Mesenchymal stem cell (in vitro differentiated cells and primary cell): ENCODE measurements at places on chromosomes 5 and 9.

GRCh38 chr5:91418158-91418557, 35.0 kb upstream of the ARRDC3 start:
- peak; percentile 12 for DNase-seq

- peak; percentile 40 for DNase-seq
Measured at GRCh38 chr5:9245071-9245470, 300.8 kb downstream of the SEMA5A start.

DNA sequence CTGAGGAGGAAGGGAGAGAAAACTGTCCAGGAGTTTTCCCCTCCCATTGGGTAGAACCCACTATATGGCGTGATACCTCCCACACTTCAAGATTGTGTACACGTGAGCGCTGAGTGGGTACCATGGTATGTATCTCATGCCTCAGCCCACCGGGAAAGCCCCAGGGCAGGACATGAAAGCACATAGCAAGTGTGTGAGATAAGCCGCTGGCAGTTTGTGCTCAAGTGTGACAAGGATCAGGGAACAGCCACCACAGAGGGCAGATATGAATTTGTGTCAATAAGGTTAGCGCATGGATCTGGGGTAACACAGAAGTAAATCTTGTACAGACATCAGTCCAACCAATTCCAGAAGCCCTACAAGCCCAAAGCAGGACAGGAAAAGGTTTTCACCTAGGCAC, 42.6 kb upstream of the NAA35 start:
- DNase-seq, result no peak

- DNase-seq, result peak; percentile 53
Measured at GRCh38 chr5:137752905-137753690, 1.1 kb downstream of the HNRNPA0 start.

GRCh38 chr5:176438959-176439757, 9.0 kb upstream of the FAF2 start:
- DNase-seq, result peak; percentile 96

DNA sequence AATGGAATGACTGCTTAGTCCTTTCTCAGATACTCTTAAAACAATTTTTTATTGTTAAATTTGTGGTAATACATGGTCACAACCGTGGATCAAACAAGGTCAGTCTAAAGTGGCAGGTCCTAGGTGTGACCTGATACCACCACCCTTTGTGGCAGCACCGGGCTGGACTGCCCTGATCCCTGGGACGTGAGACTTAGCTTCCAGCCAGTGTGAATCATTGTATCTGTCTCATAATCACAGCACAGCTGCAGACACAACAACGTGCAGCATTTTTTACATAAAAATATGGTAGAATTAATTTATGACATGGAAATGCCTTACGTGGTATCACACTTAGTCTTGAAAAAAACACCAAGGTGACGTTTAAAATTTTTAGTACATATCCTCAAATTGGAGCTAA, 7.8 kb downstream of the TOR1B start:
- DNase-seq, result no peak

GRCh38 chr9:78023003-78023741, 8.4 kb downstream of the GNAQ start:
- peak; percentile 83 for DNase-seq

- no peak for DNase-seq
Measured at GRCh38 chr5:173501271-173501670, 115.2 kb downstream of the BOD1 start.

- no peak for DNase-seq
Measured at GRCh38 chr9:2085716-2086115, 70.6 kb downstream of the SMARCA2 start.

GRCh38 chr9:37370968-37371563, 51.4 kb upstream of the GRHPR start:
- no peak for DNase-seq

- no peak for DNase-seq
Measured at GRCh38 chr5:33179301-33179700, 261.5 kb upstream of the TARS1 start.

DNA sequence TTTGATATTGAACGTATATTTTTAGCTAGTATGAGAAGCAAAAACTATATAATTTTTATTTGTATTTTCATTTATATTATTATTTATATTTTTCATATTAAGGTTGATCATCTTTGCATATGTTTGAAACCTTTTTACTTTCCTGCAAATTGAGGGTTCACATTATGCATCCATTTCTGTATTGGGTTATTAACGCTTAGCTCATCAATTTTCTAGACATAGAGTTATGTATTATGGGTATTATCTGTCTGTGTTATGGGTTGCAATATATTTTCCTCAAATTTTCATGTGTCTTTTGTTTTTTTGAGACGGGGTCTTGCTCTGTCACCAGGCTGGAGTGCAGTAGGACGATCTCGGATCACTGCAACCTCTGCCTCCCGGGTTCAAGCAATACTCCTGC, 2377.0 kb upstream of the WWC1 start:
- no peak for DNase-seq

DNA sequence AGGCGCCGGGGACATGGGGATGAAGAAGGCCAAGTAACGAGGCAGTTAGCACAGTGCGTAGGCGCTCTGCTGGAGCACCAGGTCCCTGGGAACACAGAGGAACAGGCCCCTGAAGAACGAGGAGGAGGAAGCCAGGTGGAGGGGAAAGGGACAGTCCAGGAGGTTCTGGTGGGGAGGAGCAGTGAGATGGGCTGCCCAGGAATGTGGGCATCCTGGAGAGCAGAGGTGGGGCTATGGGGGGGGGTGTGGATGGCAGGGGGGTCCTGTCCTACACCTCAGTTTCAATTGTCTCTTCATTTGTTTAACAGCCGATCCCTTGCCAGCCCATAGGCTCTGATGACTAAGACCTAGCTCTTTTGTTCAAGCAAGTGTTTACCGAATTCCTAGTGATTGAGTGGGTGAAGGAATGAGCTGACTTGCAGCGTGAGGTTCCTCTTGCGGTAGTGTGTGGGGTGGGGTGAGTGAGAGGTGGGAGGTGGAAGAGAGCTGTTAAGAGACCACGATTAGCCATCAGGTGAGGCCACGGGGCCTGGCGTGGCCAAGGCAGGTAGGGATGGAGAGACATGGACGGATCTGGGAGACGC, 8.4 kb upstream of the PHYHD1 start:
- DNase-seq, result peak; percentile 70

GRCh38 chr5:128695791-128696530, 157.9 kb upstream of the FBN2 start:
- peak; percentile 5 for DNase-seq

- no peak for DNase-seq
Measured at GRCh38 chr9:126111556-126111955, 215.1 kb upstream of the MVB12B start.

DNA sequence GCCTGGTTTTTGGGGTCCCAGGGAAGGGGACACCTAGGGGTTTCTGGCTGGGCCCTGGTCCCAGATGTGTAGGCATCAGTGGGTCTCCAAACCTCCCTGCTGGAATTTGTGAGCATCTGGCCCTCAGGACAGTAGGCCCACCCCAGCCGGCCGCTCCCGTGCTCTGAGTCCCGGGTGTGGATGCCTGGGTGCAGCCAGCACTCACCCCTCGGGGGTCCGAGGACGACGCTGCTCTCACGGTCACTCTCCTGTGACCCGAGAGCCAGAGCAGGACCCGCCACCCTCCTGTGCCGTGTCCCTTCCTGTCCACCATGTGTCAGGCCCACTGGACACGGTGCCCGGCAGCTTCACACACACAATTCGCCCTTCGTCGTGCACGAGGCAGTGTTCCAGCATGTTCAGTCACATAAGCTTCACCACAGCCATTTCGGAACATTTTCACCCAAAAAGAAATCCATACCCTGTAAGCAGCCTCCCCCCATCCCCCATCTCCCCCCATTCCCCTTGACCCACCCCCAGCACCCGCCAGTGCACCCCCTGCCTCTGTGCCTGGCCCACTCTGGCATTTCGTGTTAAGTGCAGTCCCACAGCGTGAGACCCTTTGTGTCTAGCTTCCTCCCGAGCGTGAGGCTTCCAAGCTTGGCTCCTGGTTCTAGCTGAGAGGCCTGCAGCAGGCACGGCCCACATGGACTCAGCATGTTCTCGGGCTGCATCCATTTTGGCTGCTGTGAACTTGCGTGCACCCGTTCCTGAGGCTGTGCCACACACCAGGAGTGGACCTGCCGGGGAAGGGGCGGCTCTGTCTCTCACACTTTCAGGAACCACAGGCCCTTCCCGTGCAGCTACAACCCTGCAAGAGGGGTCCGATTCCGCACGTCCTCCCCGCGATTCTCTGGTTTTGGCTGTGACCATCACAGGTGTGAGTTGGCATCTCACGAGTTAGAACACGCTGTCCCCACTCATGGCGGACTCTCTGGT, 40.5 kb downstream of the NKD2 start:
- DNase-seq, result no peak

GRCh38 chr9:97980479-97980803, 2.7 kb upstream of the ANP32B start:
- DNase-seq, result no peak

GRCh38 chr9:16029046-16029615, 476.3 kb downstream of the CCDC171 start:
- DNase-seq, result peak; percentile 27

DNA sequence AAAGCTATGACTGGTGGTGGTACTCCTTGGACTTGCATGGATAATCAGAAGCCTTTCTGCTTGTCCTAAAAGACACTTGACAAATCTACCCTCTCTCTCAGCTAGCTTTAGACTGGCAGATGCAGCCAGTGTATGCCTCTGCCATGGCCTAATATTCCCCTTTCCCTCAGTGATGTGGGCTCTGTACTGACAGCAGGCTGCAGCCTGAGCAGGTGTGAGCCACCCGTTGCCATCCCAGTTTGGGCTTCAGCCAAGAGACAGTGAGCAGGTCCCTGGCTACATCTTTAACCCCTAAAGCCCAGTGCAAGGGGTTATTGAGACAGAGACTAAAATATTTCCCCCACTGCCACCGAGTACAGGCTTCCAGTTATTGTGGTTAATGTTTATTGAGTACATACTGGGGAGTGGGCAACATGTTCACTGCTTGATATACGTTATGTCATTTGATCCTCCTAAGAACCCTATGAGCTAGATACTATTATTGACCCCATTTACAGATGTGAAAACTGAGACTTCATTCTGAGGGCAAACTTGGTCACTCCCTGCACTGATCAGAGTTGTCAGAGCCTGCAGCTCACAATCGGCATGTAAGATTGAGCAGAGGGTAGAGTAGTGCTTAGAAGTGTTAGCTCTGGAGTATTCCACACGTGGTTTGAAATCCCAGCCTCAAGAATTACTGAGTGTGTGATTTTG, 254.2 kb downstream of the ARHGAP26 start:
- no peak for DNase-seq

- DNase-seq, result no peak
Measured at GRCh38 chr5:17383526-17383925, 114.5 kb upstream of the TAF11L2 start.

DNA sequence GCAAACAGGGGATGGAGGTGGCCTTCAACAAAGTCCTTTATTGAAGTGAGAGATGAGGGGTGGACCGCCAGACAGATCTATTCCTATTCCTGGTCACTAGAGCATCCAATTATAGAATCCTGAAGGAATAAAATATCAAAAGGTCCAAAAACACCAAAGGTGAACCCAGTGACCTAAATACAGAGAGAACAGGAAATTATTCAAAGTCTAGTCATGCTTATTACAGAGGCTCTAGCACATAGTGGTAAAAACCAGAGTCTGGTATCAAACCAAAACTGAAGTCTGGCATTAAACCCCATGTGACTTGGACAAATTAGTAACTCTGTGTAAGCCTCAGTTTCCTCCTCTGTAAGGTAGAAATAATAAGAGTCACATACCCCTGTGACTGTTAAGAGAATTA, 100.5 kb upstream of the SNX2 start:
- no peak for DNase-seq

DNA sequence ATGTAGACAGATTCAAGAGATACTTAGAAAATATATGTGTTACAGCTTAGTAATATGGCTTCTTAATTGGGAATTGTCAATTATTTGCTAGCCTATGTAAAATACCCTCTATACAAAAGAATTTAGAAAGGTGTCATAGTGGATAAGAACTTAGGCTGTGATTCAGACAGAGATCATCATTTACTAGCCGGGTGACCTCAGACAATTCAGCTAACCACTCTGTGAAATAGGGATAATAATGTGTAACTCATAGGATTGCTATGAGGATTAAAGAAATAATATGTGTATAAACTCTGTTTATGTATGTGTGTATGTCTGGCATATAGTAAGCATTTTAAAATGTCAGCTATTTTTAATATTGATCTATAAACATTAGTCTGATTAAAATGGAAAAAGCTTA, 5.9 kb upstream of the LARS1 start:
- no peak for DNase-seq

GRCh38 chr9:75591972-75592371, 298.5 kb upstream of the PCSK5 start:
- DNase-seq, result no peak

DNA sequence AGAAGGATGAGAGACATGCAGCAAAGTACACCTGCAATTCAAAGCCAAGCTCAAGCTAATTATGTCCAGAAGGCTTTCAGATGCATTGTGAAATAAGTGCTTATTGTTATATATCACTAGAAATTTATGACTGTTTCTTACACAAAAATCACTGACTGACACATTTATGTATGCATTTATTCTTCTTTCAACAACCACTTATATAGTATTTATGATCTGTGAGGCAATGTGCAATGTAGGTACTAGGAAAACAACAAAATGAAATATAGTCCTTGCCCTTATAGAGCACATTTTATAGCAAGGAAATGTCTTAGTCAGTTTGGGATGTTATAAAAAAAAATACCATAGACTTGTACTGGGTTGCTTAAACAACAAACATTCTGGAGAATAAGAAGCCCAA, 167.6 kb downstream of the YIPF5 start:
- no peak for DNase-seq

DNA sequence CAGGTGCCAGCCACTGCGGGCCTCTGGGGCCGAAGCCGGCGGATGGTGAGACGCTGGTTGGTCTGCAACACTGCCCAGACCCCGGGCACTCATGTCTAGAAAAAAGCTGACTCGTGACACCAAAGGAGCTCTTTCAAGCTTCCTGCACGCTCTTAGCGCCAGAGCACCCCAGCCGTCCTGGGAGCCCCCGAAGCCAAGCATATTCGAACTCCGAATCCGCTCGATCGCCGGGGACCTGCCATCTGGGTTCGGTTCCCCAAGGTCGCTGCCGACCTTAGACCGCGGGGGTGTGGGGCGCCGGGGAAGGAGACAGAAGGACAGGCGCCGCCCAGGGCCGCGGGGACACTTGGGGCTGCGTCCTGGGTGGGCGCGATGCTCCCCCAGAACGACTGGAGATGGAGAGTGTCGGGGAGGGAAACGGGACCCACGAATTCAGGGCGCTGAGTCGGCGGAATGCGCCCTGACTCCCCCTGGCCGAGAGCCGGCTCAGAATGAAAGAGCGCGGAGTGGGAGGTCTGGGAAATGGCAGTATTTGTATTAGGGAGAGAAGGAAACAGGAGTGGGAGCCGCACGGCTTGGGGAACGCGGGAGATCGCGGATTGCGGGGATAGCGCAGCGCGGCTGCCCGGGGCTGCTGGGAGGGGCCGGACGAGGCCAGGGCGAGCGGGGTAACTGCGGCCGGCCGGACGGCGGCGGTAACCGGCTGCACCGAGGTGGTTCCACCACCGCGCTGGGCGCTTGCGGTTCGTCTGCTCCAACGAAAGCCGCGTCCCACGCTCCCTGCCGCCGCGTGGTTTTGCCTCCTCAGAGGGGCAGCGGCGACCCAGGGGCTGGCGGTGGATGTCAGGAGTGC, 20.1 kb upstream of the MARCHF6 start:
- DNase-seq, result peak; percentile 43

GRCh38 chr9:110807956-110808598, 139.5 kb downstream of the MUSK start:
- DNase-seq, result no peak
